ENCODE measurements at places on chromosomes 11 and 22.

DNA sequence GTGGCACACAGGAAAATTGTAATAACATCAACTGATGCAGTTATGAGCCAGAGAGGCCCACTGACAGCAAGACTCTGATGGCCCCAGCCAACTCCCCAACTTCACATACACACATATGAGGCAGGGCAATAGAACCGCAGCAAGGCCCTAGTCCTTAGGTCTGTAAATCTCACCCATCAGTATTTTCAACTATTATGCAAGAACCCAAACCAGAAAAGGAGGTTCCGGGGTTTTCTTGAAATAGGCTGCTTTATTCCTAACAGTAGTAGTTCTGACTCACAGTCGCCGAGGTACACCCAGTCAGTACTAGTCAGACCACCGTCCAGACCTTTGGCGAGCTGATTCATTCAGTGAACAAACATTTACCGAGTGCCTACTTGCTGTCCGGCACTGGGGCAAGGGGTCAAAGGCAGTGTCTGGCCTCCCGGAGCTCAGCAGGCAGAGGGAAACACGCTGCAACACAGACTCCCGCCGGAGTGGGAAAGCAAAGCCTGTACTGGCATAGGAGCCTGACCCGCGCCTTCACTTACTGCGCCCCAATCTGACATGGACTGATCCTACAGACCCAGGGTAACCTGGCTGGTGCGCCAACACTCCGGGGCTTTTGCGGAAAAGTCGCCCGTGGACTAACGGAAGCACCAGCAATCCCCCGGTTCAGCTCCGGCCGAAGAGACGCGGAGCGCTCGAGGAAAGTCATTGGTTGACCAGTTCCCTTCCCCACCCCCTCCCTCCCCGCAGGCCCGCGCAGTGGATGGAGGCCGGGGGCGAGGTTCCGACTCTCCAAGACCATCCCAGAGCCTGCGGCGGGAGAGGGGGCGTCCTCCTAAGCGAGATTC is 1.3 kb downstream of the PLEKHA7 start:
- no peak for DNase-seq

- DNase-seq = no peak
These were observed 327.8 kb upstream of the ARHGAP42 start for GRCh38 chr11:100359281-100359680.

GRCh38 chr11:109730669-109731068 is 308.7 kb downstream of the C11orf87 start:
- DNase-seq = no peak

DNA sequence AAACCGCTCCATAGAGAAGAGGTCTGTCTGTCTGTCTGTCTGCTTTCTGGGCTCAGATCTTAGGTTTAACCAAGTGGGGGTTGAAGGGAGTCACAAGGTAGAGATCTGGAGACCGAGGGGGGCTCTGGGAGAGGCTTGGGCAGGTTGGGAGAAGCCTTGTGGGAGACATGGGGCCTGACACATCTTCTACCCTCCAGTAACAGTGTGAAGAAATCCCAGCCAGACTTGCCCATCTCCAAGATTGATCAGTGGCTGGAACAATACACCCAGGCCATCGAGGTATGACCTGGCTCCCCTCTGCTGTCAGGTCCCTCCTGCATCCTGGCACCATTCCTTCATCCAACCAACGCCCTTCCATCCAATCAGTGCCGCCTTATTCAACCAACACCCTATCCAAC is 7.4 kb downstream of the PRR33 start:
- no peak for DNase-seq

DNA sequence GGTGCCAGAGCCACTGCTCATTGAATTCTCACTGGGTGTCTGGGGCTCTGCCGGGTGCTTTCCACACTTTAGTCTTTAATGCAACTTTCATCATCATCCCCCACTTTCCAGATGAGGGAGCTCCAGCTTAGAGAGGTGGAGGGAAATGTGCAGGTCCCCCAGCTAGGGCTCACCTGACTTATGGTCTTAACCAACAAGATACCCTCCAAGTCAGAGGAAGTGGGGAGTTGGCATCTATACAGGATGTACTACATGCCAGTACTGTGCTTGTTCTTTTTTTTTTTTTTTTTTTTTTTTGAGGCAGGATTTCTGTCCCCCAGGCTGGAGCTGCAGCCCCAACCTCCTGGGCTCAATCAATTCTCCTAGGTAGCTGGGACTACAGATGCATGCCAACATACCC is 26.3 kb downstream of the C22orf42 start:
- no peak for DNase-seq

DNA sequence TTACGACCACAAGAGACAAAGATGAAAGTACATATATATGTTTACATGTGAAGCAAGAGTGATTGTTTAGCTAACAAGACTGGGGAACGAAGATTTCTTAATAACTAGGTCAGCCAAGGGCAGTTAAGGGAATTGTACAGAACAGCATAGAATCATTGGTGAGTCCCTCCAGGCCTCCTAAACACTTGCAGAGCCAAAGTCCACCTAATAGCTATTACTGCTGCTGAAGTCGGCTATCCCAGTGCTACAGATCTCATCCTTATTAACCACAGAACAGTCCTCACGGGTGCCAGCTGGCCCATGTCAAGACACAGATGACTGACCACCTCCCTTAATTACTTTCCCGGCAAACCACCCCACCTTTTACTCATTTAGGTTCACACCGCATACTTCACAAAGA is 68.5 kb upstream of the OPCML start:
- no peak for DNase-seq

DNA sequence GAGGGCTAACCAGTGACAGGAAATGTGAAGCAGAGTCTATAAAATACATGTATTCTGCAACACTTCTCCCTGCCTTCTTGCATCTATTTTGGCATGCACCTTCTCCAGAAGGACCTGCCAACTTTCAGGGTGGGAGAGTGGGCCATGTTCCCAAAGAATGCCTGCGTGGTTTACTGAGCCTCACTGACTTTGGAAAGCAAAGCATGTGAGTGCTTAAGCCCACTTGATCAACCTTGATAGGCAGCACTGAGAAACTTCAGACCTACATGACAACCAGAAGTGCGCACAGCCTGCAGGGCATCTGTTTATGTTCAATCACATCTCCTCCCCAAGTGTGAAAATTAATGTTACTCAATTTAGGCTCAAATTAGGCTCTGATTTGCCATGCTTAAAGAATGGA is 69.2 kb downstream of the AMOTL1 start:
- no peak for DNase-seq

DNA sequence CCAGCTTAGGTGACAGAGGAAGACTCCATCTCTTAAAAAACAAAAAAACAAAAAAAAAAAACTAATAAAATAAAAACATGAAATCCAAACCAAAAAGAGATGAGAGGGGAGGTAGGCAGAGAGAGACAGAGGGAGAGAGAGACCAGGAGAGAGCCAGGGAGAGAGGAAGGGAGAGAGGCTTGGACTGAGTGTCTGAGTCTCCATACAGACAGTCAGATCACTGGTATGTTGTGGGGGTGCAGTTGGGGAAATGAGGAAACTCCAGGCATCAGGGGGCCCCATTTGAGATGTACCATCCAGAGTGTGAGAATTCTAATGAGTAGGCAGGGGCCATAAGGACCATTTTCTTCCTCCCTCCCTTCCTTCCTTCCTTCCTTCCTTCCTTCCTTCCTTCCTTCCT is 53.1 kb upstream of the SEPTIN5 start:
- no peak for DNase-seq

DNA sequence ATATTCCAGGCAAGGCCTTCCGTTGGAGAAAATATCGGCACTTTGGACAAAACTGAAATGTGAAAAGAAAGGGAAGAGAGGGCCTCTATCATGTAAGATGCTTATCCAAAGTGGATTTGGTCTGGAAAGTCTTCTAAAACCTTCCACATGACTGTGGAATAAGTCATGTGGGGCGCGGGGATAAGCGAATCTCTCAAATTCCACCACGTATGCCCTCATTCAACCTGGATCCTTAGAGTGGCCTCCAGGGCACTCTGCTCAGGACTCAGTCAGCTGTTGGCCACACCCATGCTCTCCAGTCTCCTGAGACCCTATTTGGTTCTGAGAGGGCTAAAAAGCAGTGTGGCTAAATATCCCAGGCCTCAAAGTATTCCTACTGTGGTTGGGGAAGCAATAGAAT is 2.0 kb upstream of the TIMP3 start:
- no peak for DNase-seq

Data from stimulated activated CD4-positive, alpha-beta T cell treated with anti-CD3 and anti-CD28 coated beads, Interleukin-12 subunit alpha, Interleukin-12 subunit beta, amount 100 ng/mL, for 48 hours (primary cell).